Vagina (tissue), 2 donors: ENCODE measurements at places on chromosomes 16 and 17.

DNA sequence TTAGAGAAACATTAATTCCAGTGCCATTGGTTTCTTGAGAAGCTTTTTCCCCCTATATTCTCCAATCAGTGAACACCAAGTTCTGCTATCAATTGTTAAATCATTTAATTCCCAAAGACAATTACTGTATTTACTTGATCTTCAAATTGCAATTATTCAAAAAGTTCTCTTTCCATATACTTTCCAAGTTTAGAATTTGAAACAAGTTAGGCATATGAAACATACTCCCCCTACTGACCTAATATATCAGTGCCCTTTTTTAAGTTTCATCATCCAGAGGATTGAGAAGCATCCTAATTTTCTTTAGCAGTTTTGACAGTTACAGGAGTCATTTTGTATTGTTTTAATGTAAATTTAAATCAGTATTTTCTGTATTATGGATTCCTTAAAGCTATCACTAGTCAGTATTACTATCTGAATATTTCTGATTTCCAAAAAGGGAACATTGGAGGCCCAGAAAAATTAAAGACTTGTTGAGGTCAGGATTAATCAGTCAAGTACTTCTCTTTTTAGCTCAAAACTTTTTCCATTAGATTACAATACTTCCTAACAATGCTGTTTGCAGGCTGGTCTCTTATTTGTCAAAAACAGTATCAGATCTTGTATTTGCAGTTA is 16.3 kb downstream of the MEIOC start:
- no peak for DNase-seq

DNA sequence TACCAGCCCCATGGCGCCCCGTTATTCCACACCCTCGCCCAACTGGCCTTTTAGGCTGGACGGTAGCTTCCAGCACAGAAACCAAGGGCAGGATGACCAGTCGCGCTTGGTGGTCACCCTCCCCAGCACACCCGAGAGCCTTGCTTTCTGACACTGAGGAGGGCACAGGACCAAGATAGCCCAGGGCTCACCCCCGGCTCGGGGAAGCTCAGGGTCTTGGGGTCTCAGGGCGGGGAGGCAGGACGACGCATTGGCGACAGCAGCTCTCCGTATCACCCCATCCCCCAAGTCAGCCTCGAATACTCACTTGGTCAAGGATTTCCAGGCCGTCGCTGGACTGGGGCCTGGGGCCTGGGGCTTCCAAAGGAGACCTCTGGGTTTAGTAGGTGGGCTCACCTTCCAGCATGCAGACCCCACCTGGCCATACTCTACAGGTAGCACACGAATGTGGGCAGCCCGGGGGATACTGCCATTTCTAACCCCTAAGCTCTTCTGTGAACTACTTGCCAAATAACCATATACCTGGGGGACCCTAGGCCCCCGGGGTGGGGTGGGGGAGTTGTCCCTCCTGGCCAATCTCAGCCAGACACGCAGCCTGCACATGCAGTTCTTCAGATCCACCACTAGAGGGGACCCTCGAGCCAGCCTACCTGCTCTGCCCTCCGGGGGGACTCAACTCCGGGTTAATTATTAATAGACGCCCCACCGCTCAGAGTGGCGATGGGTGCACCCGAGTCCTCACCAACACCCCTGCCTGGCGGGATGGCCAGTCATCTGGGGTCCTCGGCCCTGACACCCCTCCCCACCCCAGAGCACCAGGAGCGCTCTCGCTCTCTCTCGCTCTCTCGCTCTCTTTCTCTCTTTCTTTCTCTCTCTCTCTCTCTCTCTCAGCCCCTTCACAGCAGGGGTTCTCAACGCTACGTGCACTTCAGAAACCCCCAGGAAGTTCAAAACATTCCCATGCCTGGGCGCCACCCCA is 30.0 kb downstream of the TBC1D16 start:
- no peak for DNase-seq

DNA sequence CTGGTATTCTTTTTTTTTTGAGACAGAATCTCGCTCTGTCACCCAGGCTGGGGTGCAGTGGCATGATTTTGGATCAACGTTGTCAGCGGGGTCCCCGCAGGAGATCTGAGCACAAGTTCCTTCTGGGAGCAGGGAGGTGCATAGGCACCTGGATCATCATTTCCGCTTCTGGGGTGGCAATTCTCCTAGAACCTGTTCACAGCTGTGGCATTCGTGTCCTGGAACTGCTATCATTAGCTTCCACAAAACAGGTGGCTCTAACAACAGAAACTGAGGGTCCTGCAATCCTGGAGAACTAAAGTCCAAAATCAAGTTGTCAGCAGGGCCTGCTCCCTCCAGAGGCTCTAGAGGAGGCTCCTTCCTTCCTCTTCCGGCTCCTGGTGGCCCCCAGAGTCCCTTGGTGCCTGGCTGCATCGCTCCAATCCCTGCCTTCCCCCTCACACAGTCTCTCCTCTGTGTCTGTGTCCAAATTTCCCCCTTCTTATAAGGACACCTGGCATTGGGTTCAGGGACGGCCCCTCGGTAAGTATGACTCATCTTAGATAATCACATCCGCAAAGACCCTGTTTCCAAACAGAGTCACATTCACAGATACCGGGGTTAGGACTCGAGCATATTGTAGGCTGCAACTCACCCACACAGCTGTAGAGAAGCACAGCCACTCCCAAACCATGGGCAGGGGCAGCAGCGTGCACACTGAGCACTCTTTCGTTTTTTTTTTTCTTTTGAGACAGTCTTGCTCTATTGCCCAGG is 43.5 kb upstream of the KLHDC4 start:
- no peak for DNase-seq

- peak; percentile 58 for DNase-seq
Observed at GRCh38 chr17:14312522-14312921, 11.6 kb downstream of the HS3ST3B1 start.

GRCh38 chr17:57104461-57105175 is 19.6 kb downstream of the AKAP1 start:
- DNase-seq: no peak

DNA sequence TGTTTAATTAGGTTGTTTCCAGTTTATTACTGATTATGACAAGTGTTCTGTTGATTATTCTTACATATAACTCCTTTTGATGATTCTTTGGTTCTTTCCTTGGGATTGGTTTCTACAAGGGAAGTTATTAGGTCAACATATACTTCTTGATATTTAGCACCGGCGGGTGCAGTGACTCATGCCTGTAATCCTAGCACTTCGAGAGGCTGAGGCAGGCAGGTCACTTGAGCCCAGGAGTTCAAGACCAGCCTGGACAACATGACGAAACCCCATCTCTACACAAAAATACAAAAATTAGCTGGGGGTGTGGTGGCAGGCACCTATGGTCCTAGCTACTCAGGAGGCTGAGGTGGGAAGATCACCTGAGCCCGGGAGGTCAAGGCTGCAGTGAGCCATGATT is 120.2 kb upstream of the HAS3 start:
- DNase-seq: no peak

DNA sequence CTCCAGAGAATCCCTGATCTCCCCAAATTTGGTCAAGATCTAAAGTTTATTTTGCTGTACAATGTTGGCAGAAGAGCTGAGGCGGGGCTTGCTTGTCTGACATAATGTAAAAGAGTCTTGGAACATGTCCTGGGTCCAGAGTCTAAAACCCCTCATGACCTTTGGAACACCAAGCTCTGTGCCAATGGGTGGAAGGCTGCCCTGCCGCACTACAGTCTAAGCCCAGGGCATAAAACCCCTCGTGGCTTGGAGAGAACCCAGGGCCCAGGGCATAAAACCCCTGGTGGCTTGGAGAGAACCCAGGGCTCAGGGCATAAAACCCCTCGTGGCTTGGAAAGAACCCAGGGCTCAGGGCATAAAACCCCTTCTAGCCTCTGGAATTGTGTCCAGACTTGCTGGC is 36.7 kb downstream of the CCDC57 start:
- no peak for DNase-seq

- DNase-seq: no peak
Observed at GRCh38 chr16:86572606-86573005, 5.7 kb upstream of the FOXL1 start.

DNA sequence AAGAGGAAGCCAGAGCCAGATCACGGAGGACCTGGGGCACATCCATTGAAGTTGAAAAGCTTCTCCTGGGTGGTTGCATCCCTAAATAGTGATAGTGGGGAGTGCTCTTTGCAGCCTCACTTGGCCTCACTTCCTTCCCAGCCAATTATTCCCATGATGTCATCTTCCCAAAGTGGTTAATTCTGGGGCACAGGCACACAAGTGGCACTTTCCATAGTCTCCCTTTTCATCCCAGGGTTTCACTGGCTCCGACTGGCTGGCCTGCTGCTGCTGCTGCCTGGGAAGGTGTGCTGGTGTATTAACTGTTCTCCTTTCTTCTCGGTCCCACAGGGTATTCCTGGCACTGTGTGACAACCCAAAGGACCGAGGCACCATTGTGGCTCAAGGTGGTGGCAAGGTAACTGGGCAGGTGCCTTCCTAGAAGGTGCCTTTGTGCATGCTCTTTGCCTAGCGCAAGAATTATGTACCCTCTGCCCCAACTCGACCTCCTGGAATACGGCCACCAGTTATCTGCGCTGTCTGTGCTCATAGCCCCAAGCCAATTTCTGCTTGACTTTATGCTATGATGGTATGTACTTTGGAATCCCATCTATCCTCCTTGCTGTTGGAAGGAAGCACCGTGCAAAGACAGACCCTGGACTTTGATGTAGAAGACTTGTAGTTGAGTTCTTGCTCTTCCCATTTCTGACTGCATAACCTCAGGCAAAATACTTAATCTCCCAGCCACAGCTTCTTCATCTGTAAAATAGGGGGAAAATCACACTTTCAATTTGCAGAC is 18.4 kb downstream of the SLC35G3 start:
- no peak for DNase-seq

DNA sequence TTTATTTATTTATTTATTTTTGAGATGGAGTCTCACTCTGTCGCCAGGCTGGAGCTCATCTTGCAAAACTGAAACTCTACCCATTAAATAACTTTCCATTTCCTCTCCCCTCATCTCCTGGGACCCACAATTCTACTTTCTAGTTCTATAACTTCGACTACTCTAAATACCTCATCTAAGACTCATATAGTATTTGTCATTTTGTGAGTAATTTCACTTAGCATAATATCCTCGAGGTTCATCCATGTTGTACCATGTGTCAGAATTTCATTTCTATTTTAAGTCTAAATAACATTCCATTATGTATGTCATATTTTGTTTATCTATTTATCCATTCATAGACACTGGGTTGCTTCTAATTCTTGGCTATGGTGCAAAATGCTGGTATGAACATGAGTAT is 5.1 kb upstream of the NT5M start:
- DNase-seq: no peak

DNA sequence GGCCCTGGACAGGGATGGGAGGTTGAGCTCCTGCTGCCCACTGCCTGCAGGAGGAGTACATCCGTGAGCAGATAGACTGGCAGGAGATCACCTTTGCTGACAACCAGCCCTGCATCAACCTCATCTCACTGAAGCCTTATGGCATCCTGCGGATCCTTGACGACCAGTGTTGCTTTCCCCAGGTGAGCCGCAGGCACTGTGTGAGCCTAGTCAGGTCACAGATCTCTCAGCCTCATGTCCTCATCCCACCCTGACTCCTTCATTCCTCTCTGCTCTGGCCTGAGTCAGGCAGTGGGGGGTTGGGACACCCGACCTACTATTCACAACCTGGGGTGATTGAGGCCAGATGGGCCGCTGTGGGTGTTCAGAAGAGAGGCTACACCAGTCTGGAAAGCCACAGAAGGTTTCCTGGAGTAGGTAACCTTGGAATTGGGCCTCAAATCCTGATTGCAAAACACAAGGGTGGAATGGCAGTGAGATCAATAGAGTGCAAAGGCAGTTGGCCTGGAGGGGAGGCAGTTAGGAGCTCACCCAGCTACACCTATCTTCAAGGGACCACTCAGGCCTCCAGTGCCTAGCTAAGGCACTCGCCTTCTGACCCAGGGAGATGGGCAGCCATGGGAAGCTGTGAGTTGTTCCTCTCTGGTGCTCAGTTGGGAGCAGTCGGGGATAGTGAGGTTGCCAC is 29.7 kb downstream of the MYO15A start:
- DNase-seq: no peak

DNA sequence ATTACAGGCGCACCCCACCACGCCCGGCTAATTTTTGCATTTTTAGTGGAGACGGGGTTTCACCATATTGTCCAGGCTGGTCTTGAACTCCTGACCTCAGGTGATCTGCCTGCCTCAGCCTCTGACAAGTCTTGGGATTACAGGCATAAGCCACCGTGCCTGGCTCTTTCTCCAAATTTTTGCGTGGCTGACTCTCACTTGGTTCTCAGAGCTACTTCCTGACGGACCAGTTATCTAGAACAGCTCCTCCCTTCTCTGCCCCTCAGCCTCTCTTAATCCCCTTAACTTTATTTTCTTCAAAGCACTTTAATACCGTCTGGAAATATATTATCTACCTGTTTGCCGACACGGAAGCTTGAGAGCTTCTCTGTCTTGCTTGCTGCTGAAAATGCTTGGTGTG is 4.2 kb downstream of the YPEL2 start:
- no peak for DNase-seq

GRCh38 chr17:28494445-28495188 is 11.5 kb upstream of the FOXN1 start:
- no peak for DNase-seq

DNA sequence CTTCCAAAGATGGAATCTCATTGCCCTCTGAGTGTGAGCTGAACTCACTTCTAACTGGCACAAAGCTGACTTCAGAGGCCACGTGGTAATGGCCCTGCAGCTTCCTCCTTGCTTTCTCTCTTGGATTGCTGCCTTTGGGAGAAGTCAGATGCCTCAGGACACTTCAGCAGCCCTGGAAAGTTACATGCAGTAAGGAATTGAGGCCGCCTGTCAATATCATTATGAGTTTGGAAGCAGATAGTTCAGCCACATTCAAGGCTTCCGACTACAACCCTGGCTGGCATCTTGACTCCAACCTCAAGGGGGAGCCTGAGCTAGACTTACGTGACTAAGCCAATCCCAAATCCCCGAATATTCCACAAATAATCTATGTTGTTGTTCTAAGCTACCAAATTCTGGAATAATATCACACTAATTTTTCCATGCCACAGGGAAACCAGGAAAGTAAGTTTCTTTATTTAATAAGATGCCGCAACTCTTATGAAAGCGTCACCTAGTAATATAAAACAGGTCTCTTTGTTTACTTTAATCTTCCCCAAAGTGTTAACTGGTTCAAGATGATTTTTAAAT is 13.6 kb downstream of the CEP20 start:
- no peak for DNase-seq

DNA sequence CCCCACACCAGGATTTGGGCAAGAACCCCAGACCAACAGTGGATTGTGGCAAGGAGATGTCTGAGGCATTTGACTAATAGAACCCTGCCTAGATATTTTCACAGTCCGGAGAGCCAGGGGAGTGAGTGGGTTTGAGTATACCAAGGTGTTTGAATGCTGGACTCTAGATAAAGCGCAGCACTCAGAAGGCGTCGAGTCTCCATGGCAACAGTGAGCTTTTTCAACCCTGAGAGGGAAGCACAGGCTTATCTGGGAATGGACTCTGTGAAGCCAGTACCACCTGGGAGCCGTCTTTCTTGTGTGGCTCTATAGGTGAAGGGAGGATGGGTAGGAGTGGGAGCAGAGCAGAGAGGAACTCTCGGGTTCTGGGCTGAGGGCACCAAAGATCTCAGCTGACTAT is 147.0 kb downstream of the SHISA6 start:
- DNase-seq: no peak

- DNase-seq: no peak
Observed at GRCh38 chr17:67582673-67583081, 135.1 kb upstream of the NOL11 start.
